Activated CD8-positive, alpha-beta memory T cell treated with anti-CD3 and anti-CD28 coated beads for 1 hour (primary cell): ENCODE measurements at places on chromosomes 2 and 18.

- DNase-seq = no peak
Measured at GRCh38 chr2:4139731-4140130, 436.4 kb downstream of the DCDC2C start.

DNA sequence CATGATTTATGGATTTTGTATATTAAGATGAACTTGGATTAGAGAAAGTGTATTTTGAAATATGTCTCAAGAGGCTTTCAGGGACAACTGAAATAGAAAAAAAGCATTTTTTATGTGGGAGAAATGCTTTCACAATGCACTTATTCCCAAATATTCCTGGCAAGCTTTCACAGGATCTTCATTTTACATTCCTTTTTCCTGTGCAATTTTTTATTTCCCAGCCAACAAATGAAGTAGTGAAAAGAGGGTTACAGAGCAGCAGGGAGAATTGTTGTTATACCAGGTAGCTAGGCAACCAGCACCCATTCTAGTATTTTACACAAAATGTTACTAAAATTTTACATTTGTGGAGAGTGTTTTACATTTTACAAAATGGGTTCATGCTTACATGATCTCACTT is 167.0 kb upstream of the RPRM start:
- DNase-seq = no peak

- no peak for DNase-seq
Measured at GRCh38 chr2:40367032-40367431, 84.9 kb downstream of the SLC8A1 start.

DNA sequence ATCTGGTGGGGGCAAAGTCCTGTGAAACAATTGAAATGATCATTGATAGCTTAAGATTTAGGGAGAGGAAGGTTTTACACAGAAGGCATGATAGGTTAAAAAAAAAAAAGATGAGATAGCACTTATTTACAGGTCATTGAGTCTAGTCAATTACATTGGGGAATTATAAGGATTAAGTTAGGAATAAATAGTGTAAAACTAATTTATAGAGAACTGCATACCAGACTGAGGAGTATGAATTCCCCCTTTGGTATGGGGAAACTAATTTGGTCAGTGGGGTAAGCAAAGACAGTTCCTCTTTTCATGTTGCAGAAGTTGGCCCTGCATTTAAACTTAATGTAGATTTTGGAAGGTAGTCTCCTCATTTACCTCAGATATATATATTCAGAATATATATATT is 10.8 kb downstream of the GLS start:
- no peak for DNase-seq
